ENCODE measurements at places on chromosomes 11 and 22. TPM values are rescaled to one million over a fixed set of nuclear protein-coding genes. Genes with fewer than 3 reads are reported as not detected.

- DNase-seq, result no peak
- H3K4me1 ChIP-seq, result no peaks in the 10 kb centered on the region
These were observed 85.6 kb downstream of the KIRREL3 start for GRCh38 chr11:126914941-126915340.

- no peaks in the 10 kb centered on the region for H3K36me3 ChIP-seq
- no peak overlapping the region for H3K27ac ChIP-seq
These were observed 7.4 kb downstream of the TRPC6 start for GRCh38 chr11:101576456-101576855.

DNA sequence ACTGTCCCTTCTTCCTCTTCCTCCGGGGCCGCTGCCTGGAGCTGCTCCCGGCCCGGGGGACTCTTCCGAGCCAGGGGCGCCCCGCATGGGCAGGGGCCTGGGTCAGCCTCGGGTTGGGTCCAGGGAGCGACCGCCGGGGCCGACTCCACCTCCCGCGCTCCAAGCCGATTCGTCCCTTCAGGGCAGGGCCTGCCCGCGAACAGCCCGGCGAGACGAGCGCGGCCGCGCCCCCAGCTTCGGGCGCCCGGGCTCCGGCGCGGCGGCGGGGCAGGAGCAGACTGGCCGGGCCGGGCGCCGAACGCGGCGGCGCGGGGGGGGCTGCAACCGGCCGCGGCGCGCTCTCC lies at the start of gene LARGE1:
TSS of gene LARGE1 (minus strand) at position 280 of the 344 bp plus-strand sequence.
- peak within 1 kb of the TSS; percentile 40 for H3K4me3 ChIP-seq
- H3K4me1 ChIP-seq, result peaks cover 4% of the 10 kb centered on the region
- DNase-seq, result no peak
- H3K36me3 ChIP-seq, result no peaks in the 10 kb centered on the region

DNA sequence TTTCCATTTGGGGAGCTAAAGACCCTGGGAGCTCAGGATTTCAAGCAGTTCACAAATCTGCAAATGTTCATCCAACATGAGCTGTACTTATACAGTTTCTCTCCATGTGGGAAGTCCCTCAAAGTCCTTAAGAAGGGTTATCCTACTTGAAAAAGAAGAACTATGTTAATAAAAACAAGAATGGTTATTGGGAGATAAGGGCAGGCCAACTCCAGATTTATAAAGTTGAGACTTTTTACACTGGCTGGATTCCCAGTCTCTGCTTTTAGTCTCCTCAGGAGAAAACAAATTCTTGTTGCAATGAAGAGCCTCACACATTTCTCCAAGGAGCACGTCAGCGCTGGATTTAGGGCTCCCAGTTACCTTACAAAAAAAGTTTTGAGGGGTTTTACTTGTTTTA lies 34.2 kb upstream of the CTTN start:
- H3K27ac ChIP-seq, result no peak overlapping the region
- H3K36me3 ChIP-seq, result peaks cover 20% of the 10 kb centered on the region
- peaks cover 13% of the 10 kb centered on the region for H3K4me1 ChIP-seq
- no peaks in the 10 kb centered on the region for H3K27me3 ChIP-seq
- H3K4me3 ChIP-seq, result no peak overlapping the region

GRCh38 chr22:35484651-35485556 lies 55.7 kb upstream of the RASD2 start:
- no peaks in the 10 kb centered on the region for H3K36me3 ChIP-seq
- H3K4me1 ChIP-seq, result peaks cover 8% of the 10 kb centered on the region
- no peak overlapping the region for H3K4me3 ChIP-seq
- H3K27ac ChIP-seq, result no peak overlapping the region

DNA sequence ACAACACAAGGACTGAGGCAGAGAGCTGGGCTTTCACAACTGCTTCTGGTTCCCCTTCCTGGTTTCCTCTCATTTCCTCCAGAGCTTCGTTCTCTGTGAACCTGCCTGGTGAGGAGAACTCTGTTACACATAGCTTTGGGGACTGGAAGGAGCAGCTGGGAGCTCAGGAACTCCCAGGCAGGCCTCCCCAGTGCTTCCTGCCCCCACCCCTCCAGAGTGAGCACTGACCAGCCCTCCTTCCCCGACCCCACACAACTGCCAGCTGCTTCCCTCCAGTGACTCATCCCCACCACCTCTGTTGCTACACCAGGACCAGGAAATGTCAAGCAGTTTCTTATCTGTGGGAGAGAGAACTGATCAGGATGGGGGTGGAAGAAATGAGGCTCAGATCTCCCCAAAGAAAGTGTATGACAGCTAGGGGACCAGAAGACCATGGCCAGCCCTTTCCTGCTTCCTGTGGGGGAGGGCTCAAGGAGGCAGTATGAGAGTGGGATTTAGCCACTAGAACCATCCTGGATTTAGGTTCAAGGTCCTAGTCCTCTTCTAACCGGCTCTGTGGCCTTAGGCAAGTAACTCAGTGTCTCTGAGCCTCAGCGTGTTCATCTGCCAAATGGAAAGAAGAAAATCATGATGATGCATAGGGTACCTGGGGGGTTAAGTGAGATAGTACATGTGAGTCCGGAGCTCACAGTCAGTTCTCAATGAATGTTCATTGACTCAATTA lies 4.5 kb upstream of the TP53I11 start:
- DNase-seq, result peak; percentile 97
- peak overlapping the region; percentile 60 for H3K27ac ChIP-seq
- H3K4me3 ChIP-seq, result no peak overlapping the region
- H3K27me3 ChIP-seq, result no peaks in the 10 kb centered on the region
- peaks cover 16% of the 10 kb centered on the region for H3K4me1 ChIP-seq

DNA sequence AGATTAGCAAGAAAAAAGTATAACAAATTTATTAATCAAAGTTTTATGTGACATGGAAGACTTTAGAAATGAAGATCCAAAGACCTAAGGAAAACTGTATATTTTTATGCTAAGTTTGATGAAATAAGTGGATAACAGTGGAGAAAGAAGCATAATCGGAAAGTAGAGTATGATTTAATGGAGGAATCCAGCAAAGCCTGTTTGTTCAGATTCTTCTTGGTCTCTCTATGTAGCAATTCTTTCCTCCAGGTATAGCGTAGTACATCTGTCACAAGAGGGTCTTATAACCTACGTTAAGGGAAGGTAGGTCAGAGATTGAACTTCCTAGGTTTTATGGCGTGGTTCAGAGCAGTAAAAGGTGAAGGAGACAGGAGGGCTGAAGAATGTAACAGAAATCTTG lies 600.6 kb upstream of the CHORDC1 start:
- H3K27ac ChIP-seq, result no peak overlapping the region
- no peak for DNase-seq
- H3K36me3 ChIP-seq, result no peaks in the 10 kb centered on the region

DNA sequence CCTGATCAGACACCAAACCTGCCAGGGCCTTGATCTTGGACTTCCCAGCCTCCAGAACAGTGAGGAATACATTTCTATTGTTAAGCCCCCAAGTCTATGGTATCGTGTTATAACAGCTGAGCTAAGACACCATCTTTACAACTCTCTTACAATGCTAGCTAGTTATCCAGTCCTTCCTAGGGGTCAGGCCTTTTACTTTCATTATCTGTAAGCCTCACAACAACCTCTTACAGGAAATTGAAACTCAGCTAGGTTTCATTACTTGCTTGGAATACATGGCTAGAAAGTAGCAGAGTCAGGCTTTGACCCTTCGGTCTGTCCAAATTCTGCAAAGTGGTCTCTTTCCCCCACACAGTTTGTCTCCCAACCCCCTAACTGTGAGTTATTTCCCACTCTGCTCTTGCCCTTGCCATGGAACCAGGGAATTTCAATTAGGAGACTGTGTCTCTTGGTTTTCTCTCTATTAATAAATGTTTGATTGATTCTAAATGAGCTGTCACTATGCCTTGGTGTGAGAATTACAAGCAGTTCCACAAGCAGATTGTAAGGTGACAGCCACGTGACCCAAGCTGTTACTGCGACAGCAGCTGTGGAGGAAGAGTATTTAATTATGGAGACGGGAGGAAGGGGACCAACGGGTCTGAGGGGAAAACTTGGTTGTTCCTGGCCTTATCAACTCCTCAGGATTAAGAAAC lies 38.4 kb upstream of the CLMP start:
- H3K4me1 ChIP-seq, result no peaks in the 10 kb centered on the region
- no peak overlapping the region for H3K4me3 ChIP-seq
- no peak overlapping the region for H3K27ac ChIP-seq
- no peaks in the 10 kb centered on the region for H3K36me3 ChIP-seq

DNA sequence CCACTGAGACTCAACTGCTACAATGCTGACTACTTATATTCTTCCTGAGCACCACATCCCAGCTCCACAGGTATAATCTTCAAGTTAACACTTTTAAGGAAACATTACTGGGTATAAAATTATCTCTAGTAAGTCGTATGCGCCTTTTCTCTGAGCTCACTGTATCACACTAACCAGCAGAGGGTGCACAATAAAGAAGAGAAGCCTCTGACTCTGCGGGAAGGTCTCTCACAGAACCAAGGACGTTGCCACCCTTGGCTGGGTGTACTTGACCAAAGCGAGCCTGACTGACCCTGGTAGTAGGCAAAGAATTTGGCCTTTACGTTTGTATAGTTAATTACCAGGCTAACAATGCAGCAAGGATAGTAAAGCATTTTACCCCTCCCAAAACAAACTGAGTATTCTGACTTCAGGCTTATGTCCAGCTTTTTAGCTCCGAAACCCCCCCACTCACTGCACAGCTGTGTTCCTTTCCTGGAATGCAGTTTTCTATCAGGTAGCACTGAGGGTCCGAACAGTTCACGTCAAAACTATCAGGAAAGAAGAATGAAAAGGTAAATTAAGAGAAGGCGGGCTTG lies at the start of gene BTBD18:
TSS of gene BTBD18 (minus strand) at position 144 of the 578 bp plus-strand sequence. CDS start 631 bp downstream, outside the sequence.
- H3K4me1 ChIP-seq, result no peaks in the 10 kb centered on the region
- no peak within 1 kb of the TSS for H3K4me3 ChIP-seq
- DNase-seq, result peak; percentile 60
- no peak within 1 kb of the TSS for H3K27ac ChIP-seq

The NEFH gene
- 0.59 TPM for polyA plus RNA-seq
